ENCODE measurements at places on chromosomes 1 and 21. TPM values are rescaled to one million over a fixed set of nuclear protein-coding genes. Genes with fewer than 3 reads are reported as not detected.

- no peak for DNase-seq
Measured at GRCh38 chr1:13585612-13585991, 2.0 kb downstream of the PDPN start.

DNA sequence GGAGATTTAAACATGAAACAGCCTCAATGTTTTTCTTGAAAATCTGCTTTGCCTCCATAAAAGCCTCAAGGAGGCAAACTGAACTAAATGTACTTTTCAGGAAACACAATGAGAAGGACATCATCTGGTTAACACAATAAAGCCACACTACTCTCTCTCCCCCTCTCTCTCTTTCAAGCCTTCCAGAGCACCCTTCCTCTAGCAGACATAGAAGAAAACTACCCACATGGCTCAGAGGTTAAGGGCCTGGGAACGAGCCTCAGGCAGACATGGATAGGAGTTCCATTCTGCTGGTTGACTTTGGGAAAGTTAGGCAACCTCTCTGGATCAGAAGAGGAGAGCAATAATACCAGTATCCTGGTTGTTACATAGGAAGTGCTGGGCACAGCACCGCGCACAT, 42.9 kb downstream of the RUNX1 start:
- DNase-seq = no peak

- no peak for DNase-seq
Measured at GRCh38 chr1:2537784-2538115, 7.7 kb upstream of the HES5 start.

GRCh38 chr1:48048980-48049379, 51.8 kb upstream of the TRABD2B start:
- DNase-seq = no peak

The UBL4B gene
- total RNA-seq = not detected

- peak; percentile 55 for DNase-seq
Measured at GRCh38 chr1:15696956-15697521, 12.9 kb downstream of the PLEKHM2 start.

The SLAMF8 gene
- 14.2 TPM for total RNA-seq

DNA sequence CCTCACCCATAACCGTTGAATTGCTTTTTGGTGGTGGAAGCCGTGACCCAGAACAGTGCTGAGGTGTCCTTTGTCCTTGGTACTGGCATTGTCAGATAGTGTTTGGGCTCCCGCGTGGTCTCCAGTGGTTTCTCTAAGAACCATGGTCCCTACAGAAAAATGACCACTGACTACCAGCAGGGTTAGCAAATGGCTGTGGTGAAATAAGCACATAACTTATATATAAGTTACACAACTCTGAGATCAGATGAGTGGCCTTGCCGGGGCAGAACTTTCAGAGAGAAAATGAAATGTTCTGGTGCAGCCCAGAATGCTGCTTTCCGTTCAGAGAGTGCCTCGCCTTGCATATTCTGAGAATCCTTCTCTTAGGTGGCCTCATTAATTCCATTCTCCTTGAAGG, 5.0 kb downstream of the SLC37A1 start:
- no peak for DNase-seq

- no peak for DNase-seq
Measured at GRCh38 chr1:166379447-166379846, 212.6 kb upstream of the FAM78B start.

DNA sequence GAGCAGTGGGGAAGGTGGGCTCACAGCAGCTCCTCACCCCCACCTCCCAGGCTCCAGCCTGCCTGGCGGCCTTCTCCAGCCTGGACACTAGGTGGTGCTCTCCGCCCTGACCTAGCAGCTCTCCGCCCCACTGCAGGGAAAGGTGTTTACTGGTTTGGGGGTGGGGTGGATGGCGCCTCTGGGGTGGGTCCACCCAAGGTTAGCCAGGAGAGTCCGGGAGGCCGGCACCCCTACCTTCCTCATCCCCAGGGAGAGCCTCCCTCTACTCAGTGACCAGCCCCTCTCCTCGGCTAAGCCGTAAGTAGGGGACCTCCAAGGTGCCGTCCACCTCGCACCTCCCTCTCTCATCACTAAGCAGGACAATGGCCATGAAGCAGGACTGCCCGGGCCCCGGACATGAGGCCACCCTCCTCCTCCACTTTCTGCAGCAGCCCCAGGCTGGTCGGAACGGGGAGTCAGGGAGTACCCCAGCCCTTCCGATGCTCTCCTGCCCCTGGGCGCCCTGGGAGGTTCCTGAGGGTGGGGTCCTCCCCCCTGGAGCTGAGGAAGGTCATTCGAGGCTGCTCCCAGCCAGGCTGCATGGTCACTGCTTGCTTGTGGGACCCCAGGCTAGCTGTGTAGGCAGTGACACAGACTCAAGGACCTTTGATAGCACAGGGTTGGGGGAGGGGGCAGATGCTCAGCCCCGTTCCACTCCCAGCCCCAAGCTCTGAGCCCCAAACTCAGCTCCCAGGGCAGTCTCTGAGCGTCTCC, 101.4 kb upstream of the VAMP3 start:
- no peak for DNase-seq

GRCh38 chr1:155321639-155322503, 1.2 kb downstream of the RUSC1 start:
- DNase-seq = no peak

The CRYBG2 gene
- 0.76 TPM for total RNA-seq

DNA sequence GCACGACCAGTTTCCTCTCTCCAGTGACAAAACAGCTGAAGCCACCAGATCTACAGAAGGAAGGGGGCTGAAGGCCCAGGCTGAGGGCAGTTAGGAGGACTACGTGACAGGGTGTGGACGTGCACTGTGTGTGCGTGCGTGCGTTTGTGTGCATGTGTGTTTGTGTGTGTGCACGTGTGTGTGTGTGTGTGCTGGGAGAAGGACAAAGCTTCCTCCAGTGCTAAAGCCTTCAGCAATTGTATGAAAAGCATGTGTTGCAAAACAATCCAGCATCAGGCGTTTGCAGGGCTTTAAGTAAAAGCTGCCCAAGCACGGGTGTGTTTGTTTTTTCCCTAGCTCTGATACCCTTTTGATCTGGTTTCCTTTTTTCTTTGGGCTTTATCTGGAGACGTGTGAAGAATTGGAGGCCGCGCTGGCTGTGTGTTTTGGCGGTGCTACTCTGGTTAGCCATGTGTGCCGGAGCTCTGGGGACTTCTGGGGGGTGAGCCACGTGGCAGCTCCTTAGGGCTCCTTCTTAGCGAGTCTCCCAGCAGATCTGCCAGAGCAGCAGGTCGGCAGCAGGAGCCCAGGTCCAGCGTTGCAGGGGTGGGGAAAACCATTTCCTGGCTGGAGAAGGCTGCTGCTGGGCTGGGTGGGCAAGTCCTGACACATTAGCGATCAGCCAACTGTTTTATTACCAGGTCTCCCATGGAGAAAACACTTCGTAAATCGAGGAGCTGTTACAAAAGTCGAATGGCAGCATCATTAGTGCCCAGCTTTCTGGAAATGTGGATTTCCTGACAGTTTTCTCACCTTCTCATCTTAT, 73.4 kb downstream of the UCK2 start:
- no peak for DNase-seq

DNA sequence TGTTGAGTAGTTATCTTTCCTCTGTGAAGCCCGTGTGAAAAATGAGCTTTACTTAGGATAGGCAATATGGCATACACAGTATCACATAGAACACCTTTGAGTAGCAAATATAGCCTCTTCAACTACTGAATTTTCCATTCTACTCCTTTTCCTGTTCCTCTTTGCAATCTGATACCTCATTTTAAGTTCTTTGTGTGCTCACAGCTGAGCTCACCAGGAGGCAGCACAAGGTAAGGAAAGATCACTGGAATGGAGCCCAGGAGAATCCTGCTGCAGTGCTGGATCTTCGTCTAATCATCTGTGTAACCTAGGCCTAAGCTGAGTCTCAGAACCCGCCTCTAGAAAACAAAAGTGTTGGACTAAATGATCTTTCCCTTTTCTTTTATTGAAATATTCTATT, 171.0 kb downstream of the LRRC40 start:
- no peak for DNase-seq

DNA sequence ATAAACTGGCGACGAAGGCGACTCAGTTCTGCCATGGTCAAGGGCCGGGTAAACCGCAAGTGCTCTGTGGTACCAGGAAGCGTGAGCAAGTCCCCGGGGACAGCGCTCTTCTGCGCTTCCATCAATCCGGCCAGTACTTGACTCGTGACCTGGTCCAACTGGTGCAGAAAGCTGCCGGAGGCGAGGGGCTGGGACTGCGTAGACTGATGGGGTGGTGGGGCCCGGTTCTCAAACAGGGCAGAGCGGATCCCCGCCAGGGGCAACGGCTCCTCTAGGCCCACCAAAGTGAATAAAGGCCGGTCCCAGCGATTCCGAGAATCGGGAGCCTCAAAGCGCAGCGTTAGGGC, 852 bp downstream of the KTI12 start:
- peak; percentile 2 for DNase-seq

DNA sequence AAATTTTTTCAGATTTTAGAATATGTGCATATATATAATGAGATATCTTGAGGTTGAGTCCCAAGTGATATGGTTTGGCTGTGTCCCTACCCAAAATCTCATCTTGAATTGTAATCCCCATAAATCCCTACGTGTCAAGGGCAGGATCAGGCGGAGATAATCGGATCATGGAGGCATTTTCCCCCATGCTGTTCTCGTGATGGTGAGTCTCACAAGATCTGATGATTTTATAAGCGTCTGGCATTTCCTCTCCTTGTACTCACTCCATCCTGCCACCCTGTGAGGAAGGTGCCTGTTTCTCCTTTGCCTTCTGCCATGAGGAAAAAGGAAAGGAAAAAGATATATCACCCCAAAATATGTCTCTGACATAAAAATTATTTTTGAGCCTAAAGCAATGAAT, 64.6 kb downstream of the TOR3A start:
- no peak for DNase-seq

DNA sequence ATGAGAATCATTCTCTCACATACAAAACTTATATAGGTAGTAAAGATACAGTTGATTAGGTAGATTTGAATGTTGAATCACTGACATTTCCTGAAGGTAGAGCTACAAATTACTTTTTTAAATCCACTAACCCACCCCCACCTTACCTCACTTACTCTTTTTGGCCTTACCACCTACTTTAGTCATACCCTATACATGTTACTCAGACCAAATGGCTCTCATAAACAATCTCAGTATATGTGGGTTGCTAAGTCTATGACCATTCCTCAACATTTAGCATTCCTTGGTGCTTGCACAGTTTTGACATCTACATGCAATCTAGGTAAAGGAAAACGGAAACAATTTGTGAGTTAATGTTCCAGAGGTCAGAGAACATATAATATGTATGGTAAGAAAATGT, 26.3 kb downstream of the SYDE2 start:
- no peak for DNase-seq

The UAP1 gene
- 21.9 TPM for total RNA-seq

DNA sequence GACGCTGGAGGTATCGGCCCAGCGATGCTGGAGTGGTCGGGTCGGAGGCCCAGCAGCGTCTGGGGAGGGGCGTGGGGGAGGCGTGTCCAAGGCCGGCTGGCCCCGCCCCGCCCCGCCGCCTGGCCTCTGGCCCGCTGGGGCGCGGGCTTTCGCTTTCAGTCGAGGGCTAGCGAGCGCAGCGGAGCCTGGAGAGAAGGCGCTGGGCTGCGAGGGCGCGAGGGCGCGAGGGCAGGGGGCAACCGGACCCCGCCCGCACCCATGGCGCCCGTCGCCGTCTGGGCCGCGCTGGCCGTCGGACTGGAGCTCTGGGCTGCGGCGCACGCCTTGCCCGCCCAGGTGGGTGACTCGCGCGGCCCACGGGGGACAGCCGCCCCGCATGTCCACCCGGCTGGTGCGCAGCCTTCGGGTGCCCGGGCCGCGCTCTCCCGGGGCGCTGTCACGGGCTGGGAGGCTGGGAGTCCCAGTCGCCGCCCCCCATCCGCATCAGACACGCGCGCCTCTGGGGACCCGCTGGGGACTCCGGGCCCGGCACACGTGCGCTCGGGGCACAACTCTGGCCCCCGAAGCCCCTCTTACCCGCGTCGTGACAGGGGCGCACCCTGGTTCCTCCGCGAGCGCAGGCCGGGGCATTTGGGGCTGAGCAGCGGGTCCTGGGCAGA, at the start of gene TNFRSF1B:
TNFRSF1B (plus strand) TSS at position 158 of the 659 bp plus-strand sequence; CDS start at position 259, 101 bp downstream.
- DNase-seq = no peak

- DNase-seq = no peak
Measured at GRCh38 chr21:45093035-45093532, 18.7 kb downstream of the ADARB1 start.

GRCh38 chr1:12610305-12610935, 7.6 kb downstream of the DHRS3 start:
- DNase-seq = no peak

DNA sequence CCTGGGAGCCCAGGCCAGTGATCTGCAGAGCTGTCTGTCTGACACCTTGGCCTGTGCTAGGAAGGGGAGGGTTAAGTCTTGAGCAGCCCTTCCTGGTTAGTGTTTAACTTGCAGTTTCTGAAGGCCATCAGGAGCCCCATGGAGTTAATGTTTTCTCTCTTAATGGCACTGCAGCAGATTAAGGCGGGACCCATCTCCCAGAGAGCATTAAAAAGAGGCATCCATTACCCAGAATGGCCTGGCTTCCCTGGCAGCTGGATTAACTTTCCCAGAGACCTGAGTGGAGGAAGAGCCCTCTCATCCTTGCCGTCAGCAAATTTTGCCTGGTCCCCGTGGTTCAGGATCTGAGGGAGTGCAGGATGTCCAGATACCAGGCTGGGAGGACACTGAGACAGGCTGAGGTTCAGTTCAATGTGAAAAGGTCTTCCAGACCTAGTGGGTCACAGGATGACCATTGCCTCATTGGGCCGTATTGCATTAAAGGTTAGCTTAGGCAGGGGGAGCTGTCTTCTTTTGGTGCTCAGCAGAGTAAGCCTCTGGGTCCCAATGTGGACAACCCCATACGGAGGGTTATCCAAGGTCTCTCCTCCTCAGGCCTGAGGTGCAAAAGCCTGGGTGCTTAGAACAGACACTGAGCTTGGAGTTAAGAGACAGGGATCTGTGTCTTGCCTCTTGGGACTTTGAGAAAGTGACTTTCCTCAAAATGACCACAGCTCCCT, 522.6 kb downstream of the PTPRU start:
- no peak for DNase-seq

The ADAM30 gene
- total RNA-seq = not detected

The THEM5 gene
- total RNA-seq = 0.09 TPM

The ALX3 gene
- total RNA-seq = 0.14 TPM

The NKAIN1 gene
- 0.19 TPM for total RNA-seq

DNA sequence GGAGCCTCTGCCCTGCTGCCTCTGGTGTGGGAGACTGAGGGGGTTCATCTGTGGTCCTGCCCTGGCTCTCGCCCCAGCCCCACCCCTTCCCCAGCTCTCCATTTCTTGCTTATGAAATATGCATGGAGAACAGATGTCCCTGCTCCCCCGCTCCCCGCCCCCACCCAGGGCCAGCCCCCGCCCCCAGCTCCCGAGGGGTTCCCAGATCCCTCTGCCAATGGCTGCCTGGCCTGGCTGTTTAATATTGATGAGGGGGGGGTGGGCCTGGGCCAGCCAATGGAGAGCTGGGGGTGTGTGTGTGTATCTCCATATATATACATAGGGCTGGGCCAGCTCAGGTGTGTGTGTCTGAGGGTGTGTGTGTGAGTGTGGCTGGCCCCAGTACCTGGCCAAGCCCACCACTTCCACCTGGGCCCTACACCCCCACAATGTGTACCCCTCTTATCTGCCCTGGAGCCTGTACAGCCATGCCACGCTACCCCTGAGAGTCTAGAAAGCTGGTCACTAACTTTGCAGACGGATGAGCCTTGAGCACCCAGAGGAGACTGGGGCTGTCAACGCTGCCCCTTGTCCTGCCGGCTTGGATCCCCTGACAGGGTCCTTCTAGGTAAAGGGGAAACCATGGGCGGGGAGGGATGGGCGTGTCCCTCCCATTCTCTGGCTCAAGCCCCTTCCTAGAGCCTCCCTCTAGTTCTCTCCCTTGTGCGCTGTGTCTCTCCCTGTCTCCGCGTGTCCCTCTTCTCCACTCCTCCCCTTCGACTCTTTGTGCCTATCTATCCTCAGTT, at the start of gene NHLH1:
NHLH1 (plus strand) TSS at position 341 of the 785 bp plus-strand sequence. CDS start 3,661 bp downstream, outside the sequence.
- no peak for DNase-seq
